Activated CD4-positive, alpha-beta T cell treated with anti-CD3 and anti-CD28 coated beads for 4 hours (primary cell): ENCODE measurements at places on chromosomes 6 and 20.

GRCh38 chr6:152206072-152206818 is 398.8 kb downstream of the ESR1 start:
- no peak for DNase-seq

DNA sequence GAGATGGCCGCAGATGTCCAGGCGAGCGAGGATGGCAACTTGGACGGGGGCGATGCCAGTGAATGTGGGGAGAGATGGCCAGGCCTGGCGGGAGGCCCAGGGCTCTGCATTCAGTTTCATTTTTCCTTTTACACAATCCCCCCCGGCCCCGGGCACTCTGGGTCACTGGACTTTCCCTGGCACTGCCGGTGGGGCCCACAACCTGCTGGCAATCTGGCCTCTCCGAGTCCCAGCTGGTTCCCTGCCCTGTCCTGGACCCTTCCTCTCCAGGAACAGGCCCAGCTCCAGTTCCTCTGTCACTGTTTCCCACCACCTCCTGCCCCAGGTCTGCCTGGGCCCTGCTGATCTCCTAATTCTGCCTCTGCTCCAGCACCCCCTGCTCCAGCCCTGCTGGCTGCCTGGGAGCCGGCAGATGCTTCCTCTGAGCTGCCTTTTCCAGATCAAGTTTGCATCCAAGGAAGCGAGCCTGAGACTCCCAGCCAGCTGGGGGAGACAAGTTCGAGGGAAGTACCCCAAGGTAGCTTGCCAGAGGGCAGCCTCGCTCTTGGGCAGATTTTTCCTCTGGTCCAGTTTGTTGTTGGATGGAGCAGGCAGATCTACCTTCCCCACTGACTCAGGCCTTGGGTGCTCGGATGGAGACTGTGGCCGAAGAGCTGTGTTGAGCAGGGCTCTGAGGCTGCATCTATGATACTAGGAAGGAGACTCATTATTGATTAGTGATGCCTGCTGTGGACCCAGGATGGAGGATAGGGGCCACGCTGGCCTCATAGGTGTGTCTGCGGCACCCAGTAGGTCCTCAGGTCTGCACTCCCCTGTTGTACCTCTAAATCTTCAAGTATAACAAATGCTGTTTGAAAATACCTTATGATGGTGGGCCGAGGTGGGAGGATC is 83.2 kb downstream of the CEBPB start:
- no peak for DNase-seq

- peak; percentile 57 for DNase-seq
Observed at GRCh38 chr20:59933296-59933848, at the start of gene SYCP2. Gene SYCP2, minus strand, starts transcription at chr20:59933637. Its CDS starts 11,224 bp downstream, at chr20:59922413.

- DNase-seq, result no peak
Observed at GRCh38 chr6:148770408-148771211, 23.8 kb downstream of the UST start.

DNA sequence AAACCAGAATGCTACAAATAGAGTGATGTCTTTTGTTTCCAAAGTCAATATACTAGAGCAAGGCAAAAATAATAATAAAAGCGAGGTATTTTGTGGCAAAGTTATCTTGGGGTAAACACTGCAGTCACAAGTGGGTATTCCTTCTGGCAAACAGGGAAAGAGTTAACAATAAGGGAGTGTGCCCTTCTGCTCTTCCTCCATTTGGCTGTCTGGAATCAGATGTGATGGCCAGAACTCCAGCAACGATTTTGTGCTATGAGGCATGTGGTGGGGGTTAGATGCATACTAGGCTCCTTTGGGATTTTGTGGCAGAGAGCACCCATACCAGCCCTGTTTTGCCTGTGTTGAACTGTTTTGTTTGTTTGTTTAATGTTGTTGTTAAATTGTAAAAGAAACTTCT is 2.4 kb upstream of the SLC52A3 start:
- DNase-seq, result no peak

DNA sequence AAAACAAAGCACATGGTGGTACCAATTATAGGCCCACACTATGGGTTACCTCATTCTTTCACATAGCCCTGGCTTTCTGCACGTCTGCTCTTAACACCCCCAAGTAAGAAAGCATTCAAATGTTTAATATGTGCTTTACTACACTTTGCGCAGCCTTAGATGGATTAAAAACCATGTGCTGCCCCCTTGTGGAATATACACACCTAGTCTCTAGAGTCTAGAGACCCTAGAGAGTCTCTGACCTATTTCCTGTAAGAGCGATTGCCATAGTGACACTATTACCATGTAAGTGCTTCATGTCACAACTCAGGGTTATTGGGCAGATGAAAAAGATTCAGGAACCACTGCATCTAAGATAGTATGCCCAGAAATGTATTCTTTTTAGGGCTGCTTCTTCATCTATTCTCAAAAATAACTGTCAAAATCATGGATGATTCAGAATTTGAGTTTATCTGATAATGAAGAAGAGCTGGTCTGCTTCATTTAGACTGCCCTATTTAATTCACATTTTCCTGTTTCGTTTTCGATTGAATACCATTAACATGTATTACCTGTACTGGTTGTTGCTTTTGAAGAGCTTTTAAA is 186.3 kb downstream of the ADGB start:
- DNase-seq, result peak; percentile 10

GRCh38 chr6:6320901-6321300 is 439 bp upstream of the F13A1 start:
- no peak for DNase-seq

- DNase-seq, result no peak
Observed at GRCh38 chr6:11434565-11435326, 102.8 kb upstream of the TMEM170B start.

- no peak for DNase-seq
Observed at GRCh38 chr6:148750838-148751792, 4.3 kb downstream of the UST start.

GRCh38 chr6:137087902-137088301 is 43.1 kb upstream of the IL20RA start:
- DNase-seq, result no peak

DNA sequence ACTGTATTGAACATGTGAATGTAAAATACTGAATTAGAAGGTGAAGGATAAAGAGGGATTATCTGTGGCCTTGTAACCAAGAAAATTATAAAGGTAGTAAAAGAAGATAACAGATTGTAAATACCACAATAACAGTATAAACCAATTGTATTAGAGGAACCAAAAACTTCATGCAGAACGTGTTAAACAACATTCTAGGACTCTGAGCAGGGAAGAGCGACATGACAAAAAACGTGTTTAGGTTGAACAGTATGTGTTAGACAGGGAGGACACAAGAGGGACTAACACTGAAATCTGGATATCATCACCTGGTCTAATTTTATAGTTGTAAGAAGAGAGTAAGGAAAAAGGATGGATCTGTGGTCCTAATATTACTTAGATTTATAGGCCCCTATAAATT is 259.0 kb upstream of the RUNX2 start:
- DNase-seq, result no peak

GRCh38 chr6:137787016-137787415 is 80.0 kb upstream of the TNFAIP3 start:
- DNase-seq, result no peak

DNA sequence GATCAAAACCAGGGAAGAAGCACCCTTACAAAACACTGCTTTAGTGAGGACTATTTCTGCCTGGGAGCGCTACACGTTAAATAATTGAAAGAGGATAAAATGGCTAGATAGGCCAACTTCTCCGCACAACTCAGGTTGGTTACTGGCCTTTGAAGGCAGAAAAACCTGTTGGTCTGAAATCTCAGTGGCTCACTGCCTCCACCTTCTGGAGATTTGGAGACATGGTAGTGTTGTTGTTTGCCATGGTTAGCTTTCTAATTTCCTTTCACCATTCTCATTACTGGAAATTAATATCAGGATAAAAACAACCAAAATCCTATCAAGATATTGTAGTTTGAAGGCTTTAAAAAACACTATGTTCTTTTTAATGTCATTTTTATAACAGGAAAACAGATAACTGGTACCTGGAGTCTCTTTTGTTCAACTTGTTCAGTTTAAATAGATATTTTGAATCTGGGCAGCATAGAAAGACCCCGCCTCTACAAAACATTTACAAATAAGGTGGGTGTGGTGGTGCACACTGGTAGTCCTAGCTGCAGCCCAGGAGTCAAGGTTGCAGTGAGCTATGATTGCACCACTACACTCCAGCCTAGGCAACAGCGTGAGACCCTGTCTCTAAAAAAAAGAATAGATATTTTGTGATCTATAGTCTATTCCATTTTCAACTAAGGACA is 27.5 kb upstream of the BCLAF1 start:
- peak; percentile 47 for DNase-seq

- no peak for DNase-seq
Observed at GRCh38 chr6:38877721-38878120, 162.6 kb downstream of the DNAH8 start.

DNA sequence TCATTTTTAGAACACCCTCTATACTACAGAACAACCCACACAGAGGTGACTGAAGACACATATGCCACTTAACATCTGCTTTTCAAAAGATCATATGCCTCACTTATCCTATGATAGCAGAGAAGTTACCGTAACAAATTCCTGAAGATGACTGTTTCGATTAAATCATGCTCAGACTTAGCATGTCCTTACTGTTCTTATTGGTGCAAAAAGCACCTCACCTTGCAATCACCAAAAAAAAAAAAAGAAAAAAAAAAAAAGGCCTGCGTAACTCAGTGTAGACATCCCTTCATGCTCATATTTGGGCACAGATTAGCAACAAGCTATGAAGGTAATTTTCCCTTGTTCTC is 17.7 kb upstream of the DST start:
- DNase-seq, result no peak

DNA sequence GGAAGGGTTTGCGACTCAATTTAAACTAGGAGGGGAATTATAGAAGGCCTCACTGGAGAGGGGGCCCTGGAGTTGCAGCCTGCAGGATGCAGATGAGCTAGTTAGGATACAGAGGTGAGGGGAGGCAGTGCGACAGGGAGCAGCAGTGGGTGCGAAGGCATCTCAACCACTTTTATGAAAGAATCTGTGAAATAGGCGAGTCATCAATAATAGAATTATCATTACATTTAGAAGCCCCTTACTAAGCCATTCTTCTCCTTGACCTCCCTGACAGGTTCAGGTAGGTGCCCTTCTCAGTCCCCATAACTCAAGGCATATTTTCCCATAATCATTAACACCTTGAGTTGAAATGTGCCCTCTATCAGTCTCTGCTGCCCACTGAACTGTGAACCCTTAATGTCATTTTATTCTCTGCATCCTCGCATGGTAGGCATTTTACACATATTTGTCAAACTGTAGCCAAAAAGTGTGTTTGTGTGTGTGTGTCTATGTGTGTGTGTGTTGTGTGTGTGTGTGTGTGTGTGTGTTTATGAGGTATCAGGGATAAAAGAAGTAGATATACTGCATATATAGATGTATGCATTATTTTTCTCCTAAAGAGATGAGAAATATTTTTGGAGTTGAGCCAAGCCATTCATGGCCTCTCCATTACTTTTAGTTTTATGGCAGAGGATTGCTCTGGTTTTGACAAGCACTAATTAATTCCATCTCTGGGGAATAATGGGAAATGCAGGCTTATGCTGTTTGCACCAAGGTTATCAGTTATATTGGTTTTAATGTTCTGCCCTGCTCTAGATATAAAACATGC is 898.8 kb downstream of the KIF16B start:
- DNase-seq, result no peak

DNA sequence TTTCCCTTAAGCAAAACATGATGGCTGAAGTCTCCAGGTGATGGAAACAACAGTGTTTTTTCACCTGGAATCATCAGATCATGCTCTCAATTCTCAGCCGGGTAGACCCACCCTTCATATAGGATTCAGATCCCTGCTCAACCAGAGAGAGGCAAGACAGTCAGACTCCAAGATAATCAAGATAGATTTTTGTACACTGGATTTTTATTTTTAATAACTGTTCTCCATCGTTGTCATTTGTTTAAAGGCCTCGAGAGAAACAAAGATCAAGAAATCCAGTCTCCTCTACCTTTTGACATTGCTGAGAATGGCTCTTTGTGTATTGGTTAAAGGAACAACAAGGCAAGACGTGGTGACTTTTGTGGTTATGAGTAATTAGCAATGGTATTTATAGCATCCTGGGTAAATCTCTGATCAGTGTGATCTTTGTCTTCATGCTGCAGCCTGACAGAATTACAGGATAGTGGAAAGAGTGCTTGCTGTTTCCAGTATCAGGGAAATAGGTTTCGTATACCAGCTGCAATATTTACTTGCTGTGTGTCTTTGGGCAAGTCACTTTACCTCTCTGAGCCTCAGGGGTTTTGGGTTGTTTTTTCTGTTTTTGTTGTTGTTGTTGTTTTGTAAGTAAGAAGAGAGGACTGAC is 29.9 kb downstream of the ID4 start:
- no peak for DNase-seq

DNA sequence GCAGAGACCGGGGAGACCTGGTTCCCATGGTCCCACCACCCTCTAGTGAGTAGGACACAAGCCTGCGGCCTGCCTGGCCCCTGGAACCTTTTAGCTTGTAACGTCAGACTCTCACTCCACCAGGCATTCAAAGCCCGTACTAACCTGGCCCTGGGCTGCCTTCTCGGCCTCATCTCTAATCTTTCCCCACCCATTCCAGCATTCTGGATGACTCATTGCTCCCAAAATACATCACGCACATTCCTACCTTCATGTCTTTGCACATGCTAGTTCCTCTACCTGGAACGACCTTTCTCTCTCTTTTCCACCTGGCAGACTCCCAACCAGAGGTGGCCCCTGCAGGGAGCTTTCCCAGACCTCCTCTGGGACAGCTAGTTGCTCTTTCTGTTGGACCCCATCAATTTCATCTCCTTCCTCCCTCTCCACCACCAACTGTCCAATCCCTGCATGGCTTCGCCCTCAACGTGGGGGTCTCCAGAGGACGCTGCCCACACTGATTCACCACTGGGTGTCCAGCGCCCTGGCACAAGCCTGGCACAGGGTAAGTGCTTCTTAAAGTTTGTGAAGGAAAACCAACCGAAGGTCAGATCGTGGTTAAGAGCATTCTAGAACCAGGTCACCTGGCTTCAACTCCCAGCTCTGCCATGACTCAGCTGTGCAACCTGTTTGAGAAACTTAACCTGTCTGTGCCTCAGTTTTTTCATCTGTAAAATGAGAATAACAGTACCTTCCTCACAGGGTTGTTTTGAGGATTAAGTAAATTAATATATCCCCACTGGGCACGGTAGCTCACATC is 35.2 kb downstream of the JPH2 start:
- DNase-seq, result no peak

- DNase-seq, result no peak
Observed at GRCh38 chr6:143688681-143689080, 10.9 kb downstream of the PHACTR2 start.

DNA sequence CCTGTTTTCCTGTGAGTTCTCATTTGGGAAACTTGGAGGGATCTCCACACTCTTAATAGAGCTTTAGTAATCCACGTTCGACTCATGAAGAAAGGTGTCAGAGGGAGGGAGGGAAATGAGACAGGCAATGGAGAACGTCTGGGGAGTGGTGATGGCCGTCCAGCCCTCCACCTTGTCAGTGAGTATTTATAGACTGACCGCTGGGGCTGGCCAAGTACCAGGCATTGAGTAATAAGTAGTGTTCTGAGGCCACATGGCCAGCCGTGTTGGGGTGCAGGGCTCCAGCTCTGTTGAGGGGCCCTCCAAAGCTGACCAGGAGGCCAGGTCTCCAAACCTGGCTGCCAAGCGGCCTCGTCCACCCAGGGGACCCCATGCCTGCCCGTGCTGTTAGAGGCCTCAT is 11.3 kb upstream of the DSN1 start:
- no peak for DNase-seq
